Muscle of leg (tissue), 16 donors: ENCODE measurements at places on chromosomes 7 and 10.
A peak's percentile ranks its signal among the peaks of the same experiment; 100 is the strongest.

GRCh38 chr7:83640731-83641537 lies 8.0 kb downstream of the SEMA3E start:
- no peak for DNase-seq

GRCh38 chr10:44028384-44029137 lies 356.3 kb downstream of the CXCL12 start:
- no peak for DNase-seq

DNA sequence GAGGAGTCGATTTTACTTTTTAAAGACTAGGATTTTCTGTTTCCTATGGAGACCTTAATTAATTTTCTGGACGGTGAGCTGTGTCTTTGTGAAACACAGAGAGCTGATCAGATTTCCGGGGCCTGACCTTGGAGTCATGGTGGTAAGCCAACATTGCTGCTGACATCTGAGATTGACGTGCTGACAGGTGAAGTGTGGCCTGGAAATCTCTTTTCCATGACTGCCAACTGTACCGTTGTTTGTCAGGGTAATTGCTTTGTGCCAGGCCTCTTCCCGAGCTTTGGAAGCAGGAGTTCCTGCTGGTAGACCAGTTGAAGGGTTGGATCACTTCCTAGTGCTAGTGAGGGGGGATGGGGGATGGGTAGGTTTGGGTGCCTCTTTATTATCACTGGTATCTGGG lies 71.2 kb downstream of the ADRA2A start:
- DNase-seq: peak; percentile 39

- DNase-seq: peak; percentile 58
Observed at GRCh38 chr10:24439935-24440334, 231.0 kb downstream of the KIAA1217 start.

DNA sequence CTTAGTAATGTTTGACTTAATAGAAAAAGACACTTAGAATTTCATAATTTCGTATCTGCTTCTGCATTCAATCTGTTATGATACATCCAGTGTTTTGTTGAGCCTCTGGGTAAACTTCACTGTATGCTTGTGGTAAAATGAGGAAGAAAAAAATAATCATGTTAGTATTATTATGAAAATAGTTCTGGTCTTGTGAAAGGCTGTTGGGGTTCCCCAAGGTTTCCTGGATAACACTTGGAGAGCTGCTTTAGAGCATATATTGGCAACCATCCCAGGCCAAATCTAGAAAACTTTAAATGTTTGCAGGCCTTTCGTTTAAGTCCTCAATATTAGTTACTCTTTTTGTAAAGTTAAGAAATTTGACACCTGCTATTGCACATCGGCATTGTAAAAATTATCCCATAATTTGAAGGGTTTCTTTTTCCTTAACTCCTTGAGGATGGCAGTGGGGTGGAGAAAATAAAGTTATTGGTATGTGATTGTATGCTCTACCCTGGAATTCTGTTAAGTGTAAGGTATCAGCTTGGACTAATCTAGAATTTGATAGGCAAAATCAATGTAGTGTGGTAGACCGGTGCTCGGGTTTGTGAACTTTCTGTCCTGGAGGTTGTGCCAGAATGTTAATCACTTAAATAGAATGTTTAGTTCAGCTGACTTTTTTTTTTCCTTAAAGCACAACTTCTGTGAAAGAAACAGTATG lies 54.5 kb downstream of the WAC start:
- DNase-seq: peak; percentile 82

DNA sequence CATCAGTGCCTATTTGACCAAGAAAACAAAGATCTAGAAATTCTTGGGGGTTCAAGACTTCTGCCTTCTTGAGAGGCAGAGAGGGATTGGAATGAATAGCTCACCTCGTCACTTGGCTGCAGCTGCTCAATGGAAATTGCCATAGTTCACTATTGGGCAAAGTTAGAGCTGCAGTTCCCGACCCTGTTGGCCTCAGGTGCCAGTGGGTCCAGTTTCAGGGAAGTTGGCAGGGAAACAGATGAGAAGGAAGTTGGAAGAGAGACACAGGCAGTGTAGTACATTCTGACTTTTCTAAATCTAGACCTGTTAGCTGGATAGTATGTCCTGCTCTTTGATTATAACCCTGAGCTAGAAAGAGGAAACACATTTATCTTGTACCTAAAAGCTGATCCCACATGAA lies 19.1 kb downstream of the A1CF start:
- DNase-seq: no peak

- no peak for DNase-seq
Observed at GRCh38 chr7:101167645-101168411, 2.5 kb upstream of the VGF start.

GRCh38 chr10:123351715-123352114 lies 197.5 kb downstream of the BUB3 start:
- DNase-seq: no peak

DNA sequence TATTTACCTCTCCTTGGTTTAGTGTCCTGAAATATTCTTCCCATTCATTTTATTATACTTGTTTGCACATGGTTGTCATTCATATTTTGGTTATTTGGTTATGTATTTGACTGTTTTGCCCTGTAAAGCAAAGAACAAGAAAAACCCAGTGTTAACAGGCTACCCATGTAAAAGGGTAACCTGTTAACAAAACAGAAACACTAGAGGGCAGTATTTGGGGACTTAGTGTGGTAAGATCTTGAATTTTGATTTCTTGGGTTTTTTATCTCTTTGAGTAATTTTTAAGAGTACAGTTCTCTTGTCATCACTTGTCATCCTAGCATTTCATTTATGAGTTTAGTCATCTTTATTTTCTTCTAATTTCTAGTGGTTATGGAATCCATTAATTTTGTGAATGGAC lies 51.3 kb downstream of the POLL start:
- no peak for DNase-seq

DNA sequence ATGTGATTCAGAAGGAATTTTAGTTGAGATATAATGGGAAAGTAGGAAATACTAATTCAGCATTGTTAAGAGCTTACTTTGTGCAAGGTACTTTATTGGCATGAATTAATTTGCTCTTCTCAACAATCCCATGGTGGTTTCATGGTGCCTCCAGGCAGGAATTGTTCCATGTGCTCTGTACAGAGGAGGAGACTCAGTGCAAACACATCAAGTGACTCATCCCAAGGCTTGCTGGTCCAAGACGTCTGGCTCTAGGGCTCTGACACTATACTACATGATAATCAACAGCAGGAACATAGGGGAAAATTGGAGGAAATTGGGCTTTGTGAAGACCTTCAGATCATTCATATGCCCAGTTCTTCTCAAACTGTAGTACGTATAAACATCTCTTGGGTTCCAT lies 66.5 kb upstream of the PRKG1 start:
- DNase-seq: no peak

- no peak for DNase-seq
Observed at GRCh38 chr10:133280391-133281059, 3.9 kb upstream of the ADAM8 start.

GRCh38 chr7:127589896-127590295 lies 1.7 kb downstream of the ARF5 start:
- no peak for DNase-seq

- DNase-seq: peak; percentile 22
Observed at GRCh38 chr7:112266595-112267270, 60.2 kb downstream of the ZNF277 start.
